ENCODE measurements at places on chromosomes 13 and 19.

GRCh38 chr19:35122687-35123551 lies 7.3 kb downstream of the FXYD3 start:
- DNase-seq, result no peak

GRCh38 chr13:76882431-76882830 lies 3.8 kb downstream of the KCTD12 start:
- no peak for DNase-seq

- DNase-seq, result no peak
Observed at GRCh38 chr19:3782903-3783302, 3.3 kb downstream of the MATK start.

- no peak for DNase-seq
Observed at GRCh38 chr19:31906111-31906871, 439.1 kb upstream of the ZNF507 start.

DNA sequence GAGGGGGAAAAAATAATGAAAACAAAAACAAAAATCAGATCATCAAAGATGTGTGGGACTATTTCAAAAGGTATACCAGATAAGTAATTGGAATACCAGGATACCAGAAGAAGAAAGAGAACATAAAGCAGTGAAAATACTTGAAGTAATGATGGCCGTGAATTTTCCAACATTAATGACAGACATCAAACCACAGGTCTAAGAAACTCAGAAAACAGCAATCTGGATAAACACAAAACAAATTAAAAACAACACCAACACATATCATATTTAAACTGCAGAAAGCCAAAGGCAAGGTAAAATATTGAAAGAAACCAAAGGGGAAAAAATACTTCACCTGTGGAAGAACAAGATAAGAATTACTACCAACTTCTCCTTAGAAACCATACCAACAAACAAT lies 24.2 kb upstream of the UFM1 start:
- DNase-seq, result no peak

GRCh38 chr19:31294189-31294588 lies 55.0 kb downstream of the TSHZ3 start:
- DNase-seq, result no peak

DNA sequence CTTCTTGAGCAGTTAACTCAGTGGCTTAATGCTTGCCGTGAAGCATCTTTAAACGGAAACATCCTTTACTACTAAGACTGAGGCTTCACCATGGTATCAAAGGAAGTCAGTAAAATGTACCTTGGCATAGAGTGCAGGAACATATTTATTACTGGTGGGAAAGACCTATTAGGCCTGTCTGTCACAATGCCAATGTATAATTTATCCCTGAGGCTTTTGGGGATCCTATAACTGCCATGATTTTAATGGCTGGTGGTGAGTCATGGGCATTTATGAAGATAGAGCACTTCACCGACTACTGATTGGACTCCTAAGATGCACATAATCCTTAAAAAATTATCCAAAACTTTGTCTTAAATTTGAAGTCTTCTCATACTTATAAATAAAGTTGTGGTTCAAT lies 79.6 kb downstream of the FGF14 start:
- no peak for DNase-seq

- no peak for DNase-seq
Observed at GRCh38 chr19:1867349-1867724, 4.0 kb upstream of the KLF16 start.

All from CD4-positive, alpha-beta T cell treated with Interleukin-6 at 100 ng/mL for 8 hours (primary cell).